Ecto neural progenitor cell (in vitro differentiated cells): ENCODE measurements at places on chromosomes 2 and 18.

- no peak for DNase-seq
Measured at GRCh38 chr2:99088017-99088416, 53.5 kb upstream of the C2orf15 start.

- DNase-seq = no peak
Measured at GRCh38 chr2:11598228-11598731, 64.4 kb downstream of the GREB1 start.

GRCh38 chr2:37489041-37489456 lies 144.6 kb downstream of the QPCT start:
- no peak for DNase-seq

GRCh38 chr2:213703406-213704098 lies 419.3 kb downstream of the SPAG16 start:
- no peak for DNase-seq

DNA sequence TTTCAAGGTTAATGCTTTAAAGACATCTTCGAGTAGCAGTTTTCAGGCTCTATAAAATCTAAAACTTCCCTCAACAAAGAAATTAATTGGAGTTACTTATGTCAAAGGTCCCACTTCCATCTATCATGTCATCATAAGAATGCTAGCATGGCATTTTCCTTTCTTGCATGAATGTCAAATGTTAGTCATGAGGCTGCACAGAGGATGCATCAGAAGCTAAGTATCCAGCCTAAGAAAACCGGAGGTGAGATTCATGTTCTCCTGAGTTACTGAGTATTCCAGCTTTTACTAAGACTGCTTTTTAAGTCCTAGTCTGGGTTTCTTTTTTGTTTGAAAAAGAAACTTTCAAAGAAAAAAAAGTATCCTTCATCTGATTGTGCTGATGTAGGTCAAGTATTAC lies 130.6 kb upstream of the CDH19 start:
- no peak for DNase-seq

DNA sequence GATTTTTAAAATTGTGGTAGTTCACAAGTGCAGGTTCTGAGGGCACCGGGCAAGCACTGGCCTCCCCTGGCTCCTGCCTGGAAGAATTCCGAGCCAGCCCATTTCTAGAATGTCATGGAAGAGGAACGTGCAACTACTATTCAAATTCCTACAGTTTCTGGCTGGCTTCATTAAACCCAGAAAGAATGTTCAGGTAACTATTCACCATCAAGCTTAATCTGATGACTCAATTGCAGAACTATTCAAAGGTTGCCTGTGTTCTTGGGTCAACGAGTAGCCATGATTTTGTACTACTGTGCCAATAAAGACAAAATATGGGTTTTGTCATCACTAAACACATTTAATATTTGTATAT lies 14.3 kb upstream of the MFF start:
- no peak for DNase-seq

DNA sequence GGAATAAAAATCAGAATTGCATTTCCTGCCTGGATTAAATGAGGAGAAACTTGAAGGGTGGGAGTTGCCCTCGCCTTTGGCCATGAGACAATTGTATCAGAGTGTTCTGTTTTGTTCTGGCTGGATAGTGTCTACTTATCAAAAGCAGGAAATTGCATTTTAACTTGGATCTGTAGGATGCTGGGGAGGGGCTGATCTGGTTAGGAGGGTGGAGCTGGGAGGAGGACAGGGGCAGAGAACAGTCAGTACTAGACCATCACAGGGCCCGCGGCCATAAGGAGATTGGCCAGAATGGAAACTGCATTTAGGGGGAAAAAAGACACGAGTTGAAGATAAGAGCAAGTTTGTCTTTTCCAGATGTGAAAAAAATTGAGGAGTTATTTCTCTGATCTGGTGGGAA lies 199.1 kb upstream of the POU3F3 start:
- no peak for DNase-seq

DNA sequence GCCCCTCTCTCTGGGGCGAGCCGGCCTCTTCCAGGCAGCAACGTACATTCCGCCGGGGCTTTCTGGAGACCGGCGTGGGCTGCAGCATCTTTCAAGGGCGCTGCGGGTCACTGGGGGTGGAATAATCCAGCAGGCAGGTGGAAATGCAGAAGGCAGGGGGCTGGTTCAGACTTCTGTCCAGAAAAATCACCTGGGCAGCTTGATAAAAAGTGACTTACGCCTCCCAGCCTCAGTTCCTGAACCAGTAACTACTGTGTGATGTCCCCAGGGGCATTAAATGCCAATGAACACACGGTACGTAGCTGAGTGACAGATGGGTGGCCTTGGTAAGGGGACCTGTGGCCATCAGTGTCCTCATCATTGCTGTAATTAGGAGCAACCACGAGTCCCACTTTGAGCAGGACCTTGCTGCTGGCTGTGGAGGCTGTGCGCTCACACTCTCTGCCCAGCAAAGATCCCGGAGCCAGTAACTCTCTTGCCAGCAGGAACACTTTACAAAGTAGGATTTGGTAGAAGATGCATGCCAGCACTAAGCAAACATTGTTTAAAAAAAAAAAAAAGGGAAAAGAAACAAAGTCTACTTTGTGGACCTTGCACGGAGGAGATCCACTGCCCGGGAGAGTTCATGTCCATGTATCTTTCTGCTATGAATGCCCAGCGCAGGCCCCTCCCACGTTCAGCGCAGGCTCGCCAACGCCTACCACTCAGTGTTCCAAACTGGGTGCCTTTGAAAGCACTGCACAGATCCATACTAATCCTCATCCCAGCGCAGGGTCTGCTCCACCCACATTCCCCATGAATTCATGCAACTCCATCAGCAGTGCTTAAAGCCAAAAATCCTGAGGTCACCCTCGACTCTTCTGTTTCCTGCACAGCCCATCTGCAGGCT lies 177.3 kb downstream of the HDAC4 start:
- no peak for DNase-seq

GRCh38 chr2:173054466-173054865 lies 21.2 kb upstream of the MAP3K20 start:
- DNase-seq = no peak

DNA sequence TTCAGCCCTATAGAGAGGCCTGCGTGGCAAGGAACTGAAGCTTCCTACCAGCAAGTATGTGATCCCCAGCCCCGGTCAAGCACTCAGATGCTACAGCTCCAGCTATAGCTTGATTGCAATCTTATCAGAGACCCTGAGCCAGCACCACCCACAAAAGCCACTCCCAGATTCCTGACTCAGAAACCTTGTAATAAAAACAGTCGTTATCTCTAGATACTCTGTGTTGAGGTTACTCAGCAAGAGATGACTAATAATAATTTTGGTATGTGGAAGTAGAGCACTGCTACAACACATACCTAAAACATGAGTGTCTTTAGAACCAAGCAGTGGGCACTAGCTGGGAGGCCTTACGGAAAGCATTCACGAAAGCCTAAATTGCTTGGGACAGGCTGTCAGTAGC lies 216.9 kb downstream of the UXS1 start:
- no peak for DNase-seq

DNA sequence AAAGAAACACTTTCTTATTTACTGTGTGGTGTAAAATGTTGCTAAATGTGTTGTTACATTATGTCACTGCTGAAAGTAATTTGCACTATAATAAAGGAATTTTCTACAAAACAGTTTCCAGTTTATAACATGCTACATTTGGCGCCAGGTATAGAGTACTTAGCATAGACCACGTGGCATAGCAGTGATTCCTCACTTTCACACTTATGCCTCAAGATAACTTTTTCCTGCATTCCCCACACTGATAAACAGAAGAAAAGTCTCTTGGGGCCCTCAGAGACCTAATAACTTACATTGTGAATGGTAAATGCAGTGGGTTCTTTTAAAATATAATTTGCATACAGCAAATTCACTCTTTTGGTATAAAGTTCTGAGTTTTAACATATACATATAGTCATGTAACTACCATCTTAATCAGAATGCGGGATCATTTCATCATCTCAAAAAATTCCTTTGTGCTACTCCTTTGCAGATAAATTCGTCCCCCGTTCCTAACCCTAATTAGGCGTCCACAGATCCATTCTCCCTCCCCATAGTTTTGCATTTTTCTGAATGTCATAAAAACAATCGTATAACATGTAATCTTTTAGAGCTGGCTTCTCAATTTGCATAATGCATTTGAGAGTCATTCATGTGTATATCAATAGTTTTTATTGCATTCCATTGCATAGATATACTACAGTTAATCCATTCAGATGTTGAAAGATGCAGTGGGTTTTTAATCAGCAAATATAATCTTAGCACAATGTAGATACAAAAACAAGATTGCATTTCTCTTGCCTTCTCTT lies 7.5 kb downstream of the LGALSL start:
- DNase-seq = no peak

- no peak for DNase-seq
Measured at GRCh38 chr2:68274022-68274421, 21.7 kb upstream of the PPP3R1 start.

DNA sequence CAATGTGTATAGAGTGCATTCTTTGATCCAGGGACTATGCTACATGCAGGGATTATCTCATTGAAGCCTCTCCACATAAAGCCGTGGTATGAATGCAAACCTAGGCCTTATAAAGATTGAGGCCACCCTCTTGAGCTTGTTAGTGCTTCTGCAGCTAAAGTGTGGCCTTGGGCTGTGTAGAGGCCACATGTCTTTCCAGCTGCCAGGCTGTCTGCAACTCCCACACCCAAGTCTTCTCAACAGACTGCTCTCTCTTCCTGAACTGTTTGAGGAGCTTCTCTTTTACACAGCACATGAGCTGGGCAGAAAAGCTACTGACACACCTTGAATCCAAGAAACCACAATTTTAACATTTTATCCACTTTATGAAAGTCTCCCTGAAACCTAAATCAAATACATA lies 119.2 kb upstream of the MEX3C start:
- DNase-seq = no peak

GRCh38 chr2:25497918-25498407 lies 156.2 kb upstream of the DNMT3A start:
- DNase-seq = no peak

- DNase-seq = no peak
Measured at GRCh38 chr2:216653093-216653799, 20.0 kb downstream of the IGFBP2 start.

DNA sequence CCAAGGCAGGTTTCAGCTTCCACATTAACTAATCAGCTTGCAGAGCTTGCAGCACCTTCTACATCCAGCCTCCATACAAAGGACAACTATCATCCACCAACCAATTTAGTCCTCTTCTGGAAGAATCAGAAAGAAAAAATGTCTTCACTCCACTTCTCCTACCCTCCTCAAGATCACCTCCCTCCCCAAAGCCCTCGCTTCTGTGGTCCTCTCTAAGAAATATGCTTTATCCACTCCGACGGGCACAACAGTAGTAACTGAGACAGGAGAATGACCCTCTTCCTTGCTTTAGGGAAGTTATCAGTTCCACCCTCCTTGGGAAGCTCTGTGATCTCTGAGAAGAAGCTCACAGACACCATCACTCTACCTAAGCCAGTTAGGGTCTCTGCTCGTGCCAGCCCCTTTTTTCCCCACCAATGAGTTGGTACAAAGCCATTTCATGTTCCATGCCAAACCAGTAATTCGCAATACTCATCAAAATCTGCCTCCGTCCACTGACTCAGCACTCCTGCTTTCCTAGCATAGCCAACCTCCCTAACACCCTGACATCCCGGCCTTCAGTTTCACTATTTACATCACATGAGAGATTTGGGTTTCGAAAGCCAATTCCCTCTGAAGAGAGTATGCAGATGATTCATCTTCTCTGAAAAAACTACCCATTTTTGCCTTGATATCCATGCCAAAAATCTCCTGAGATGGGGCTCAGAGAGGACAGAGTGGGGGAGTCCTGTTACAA lies 114.1 kb upstream of the PKDCC start:
- no peak for DNase-seq

- DNase-seq = no peak
Measured at GRCh38 chr2:79200762-79201161, 41.2 kb upstream of the REG3A start.

DNA sequence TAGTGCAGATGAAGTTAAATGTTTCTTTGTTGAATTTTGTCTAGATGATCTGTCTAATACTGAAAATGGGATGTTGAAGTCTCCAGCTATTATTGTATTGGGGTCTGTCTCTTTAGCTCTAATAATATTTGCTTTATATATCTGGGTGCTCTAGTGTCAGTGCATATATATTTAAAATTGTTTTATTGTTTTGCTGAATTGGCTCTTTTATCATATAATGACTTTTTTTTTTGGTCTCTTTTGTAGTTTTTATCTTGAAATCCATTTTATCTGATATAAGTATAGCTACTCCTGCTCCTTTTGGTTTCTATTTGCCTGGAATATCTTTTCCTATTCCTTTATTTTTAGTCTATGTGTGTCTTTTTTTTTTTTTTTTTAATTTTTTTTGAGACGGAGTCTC lies 79.2 kb downstream of the COMMD1 start:
- DNase-seq = no peak

- DNase-seq = no peak
Measured at GRCh38 chr2:105627534-105627933, 117.2 kb upstream of the NCK2 start.
